ENCODE measurements at places on chromosomes 5 and 9.

- DNase-seq = no peak
These were observed 192.4 kb downstream of the SEMA6A start for GRCh38 chr5:116382032-116382873.

DNA sequence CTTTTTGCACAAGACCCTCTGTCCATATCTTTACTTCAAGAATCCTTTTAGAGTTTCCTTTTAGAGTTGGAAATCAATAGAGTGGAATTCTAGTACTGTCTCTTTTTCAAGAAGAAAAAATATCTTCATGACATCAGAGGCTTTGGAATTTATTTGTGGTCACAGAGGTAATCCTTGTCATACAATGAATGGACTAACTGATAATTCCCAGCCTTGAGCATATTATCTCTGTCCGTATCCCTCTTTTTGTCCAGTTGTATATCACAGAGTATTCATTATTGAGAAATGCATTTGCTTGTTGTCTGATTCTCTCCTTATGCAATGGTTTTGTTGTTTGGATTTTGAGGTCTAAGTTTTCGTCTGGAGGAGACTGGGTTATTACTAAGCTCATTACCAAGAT, 82.0 kb upstream of the HAPLN1 start:
- no peak for DNase-seq

- DNase-seq = no peak
These were observed 187.0 kb upstream of the ADCY2 start for GRCh38 chr5:7208938-7209337.

- DNase-seq = no peak
These were observed at the start of gene FOXB2 for GRCh38 chr9:77019236-77019925. Gene FOXB2, plus strand, starts transcription at chr9:77019655. Its CDS starts 0 bp downstream, at chr9:77019655.

DNA sequence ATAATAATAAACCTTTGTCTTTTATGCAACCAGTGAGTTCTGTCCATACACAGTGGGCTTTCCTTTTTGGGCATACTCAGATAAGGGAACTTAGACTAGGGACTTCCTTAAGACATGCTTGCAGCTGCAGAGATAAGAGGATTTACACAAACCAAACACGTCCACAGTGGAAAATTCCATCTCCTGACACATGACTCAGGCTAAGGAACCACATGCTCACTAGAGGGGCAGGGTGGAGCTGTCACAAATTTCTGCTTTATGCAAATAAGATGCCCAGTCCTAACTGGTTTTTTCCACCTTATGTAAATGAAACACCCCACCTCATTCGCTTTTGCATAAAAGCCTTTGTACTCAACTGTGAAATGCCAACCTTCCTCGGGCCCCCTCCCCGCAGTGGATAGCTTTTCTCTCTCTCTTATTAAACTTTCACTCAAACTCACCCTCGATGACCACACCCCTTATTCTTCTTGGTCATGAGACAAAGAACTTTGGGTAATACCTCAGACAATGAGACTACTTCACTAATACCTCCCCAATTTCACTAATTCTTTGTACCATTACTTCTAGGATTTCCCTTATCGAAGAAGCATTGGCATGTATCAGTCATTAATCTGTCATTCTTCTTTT, 170.3 kb upstream of the FTMT start:
- DNase-seq = no peak

DNA sequence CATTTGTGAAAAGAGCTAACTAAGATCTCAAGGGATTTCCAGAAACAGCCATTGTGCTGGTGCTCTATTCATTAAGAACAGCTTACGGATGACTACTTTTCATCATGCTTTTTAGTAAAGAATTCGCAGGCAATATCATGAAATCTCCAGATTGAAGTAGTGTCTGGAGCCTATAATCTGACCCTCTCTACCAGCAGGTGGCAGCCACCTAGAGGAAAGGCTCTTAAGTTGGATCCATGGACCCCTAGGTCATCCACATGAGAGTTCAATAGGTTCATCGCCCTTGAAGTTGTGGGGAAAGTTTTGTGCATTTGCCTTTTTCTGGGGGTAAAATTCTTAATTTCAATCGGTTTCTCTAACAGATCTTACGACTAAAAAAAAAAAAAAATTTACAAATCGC, 82.3 kb downstream of the SLC1A3 start:
- no peak for DNase-seq

GRCh38 chr9:99515895-99516656, 294.0 kb downstream of the SEC61B start:
- no peak for DNase-seq

- DNase-seq = no peak
These were observed 109.1 kb downstream of the SUSD1 start for GRCh38 chr9:112065806-112066606.

- peak; percentile 9 for DNase-seq
These were observed 152.1 kb downstream of the FSTL4 start for GRCh38 chr5:133460172-133460758.

Measured in naive thymus-derived CD8-positive, alpha-beta T cell (primary cell).